ENCODE measurements at places on chromosomes 7 and 10.

DNA sequence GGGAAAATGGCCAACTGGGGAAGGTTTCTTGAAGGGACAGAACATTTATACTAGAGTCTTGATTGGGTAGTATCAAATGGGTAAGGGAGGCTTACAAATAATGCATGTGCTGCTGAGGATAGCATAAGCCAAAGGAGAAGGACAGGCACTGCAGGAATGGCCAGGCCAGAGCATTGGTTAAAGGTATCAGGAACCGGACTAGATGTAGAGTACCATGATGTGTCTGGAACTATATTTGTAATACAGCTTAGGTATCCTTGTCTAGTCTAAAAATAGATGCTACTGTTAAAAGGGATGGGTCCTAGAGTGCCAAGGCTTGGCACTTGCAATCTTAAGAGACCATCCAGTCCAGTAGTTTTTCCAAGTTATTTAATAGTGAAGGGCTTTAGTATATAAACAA, 20.3 kb downstream of the TMEM243 start:
- no peak for DNase-seq

GRCh38 chr7:90772410-90772809, 176.3 kb downstream of the CDK14 start:
- DNase-seq: no peak

GRCh38 chr7:157685430-157686284, 348.9 kb downstream of the DNAJB6 start:
- DNase-seq: no peak

- no peak for DNase-seq
Observed at GRCh38 chr10:99529591-99530107, 3.1 kb upstream of the NKX2-3 start.

DNA sequence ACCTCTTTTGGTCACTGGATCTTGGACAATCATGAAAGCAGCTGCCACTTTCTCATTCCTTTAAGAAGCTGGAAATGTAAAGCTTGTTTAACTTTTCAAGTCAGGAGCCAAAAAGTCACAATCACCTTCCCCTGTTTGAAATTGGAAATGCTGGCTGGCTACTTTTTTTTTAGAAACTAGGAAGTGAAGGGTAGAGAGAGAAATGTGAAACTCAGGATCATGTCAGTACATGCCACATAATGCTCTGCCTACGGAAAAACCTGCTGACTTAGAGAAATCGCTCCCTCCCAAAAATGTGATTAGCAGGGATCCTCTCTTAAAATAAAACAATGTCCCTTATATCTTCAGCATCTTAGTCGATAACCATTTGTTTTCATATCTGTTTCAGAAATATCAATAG, 188.4 kb upstream of the C7orf33 start:
- no peak for DNase-seq

- no peak for DNase-seq
Observed at GRCh38 chr7:42315103-42315502, 78.1 kb upstream of the GLI3 start.

DNA sequence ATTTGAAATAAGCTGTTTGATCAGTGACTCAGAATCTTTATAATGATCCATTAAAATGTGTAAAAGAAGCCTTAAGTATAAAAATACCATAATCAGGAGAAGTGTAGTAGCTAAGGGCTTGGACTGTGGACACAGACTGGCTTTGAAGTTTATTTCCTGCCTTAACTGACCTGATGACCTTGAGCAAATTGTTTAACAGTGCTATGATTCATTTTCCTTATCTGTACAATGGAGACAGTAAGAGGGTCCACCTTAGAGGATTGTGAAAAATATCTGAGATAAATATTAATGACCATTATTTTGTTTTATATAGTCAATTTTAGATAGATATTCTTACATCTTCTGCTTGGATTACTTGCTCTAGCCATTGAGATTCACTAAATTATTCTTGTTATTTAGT, 13.3 kb upstream of the RPA3 start:
- no peak for DNase-seq

DNA sequence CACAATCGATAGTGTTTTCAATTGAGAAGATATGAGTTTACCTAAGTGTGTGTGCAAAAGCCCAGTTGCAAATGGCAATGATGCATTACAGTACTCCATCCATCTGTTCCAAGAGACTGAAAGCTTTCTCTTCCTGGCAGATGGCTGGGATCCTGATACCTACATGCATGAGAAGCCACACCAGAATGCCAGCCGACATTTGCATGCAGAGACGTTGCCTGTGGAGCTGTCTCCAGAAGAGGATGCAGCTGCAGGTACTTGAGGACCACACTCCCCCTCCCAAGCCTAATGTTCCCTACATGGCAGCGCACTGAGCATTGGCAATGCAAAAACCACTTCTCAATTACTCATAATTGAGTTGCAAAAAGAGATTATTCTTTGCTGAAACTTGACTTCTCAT, 332.1 kb downstream of the WDR11 start:
- no peak for DNase-seq

DNA sequence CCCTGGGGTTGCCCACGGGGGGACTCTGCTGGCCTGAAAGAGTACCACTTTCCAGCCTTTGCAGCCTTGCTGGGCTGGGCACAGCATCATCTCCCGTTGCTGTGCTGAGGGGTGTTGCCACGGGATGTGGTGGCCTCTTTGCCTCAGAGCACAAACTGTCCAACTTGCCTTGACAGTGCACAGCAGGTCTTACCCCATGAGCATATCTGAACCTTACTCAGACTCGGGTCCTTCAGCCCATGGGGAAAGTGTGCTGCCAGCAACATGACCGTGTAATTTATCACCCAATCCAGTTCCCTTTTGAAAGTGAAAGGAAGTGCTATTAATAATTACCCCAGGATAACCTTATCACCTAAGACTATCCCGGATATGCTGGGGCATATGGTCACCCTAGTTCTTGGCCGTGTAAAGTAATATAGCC, 46.8 kb downstream of the TBXAS1 start:
- DNase-seq: no peak

DNA sequence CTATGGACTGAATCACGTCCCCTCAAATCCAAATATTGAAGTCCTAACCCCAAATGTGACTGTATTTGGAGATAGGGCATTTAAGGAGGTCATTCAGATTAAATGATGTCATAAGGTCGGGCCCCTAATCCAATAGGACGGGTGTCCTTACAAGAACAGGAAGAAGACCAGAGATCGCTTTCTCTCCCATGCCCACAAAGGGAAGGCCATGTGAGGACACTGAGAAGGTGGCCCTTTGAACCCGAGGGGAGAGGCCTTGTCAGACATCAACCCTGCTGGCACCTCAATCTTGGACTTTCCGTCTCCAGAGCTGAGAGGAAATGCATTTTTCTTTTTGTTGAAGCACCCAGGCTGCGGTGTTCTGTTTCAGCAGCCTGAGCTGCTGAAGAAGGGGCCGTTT, 72.3 kb upstream of the KLF6 start:
- DNase-seq: no peak

DNA sequence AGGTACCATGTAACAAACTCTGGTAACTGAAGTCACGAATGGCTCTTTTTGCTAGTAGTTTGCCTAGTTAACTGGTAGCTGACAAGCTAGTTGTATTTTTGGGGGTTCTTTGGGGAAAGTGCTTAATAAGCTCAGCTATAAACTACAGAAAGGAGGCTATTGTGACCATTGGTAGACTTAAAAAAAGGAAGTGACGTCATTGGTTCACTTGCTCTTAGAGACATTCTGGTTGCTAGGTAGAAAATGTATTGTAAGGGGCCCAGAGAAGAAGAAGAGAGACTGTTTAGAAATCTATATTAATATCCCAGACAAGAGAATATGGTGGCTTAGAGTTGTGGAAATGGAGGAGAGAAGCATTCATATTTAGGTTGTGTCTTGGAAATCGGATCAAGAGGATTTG, 103.0 kb downstream of the NXPH1 start:
- no peak for DNase-seq
